ENCODE measurements at places on chromosomes 2 and 18.

- peak; percentile 15 for DNase-seq
Measured at GRCh38 chr2:113700186-113700841, 56.1 kb downstream of the SLC35F5 start.

GRCh38 chr2:1727796-1728474, 16.4 kb downstream of the PXDN start:
- no peak for DNase-seq

DNA sequence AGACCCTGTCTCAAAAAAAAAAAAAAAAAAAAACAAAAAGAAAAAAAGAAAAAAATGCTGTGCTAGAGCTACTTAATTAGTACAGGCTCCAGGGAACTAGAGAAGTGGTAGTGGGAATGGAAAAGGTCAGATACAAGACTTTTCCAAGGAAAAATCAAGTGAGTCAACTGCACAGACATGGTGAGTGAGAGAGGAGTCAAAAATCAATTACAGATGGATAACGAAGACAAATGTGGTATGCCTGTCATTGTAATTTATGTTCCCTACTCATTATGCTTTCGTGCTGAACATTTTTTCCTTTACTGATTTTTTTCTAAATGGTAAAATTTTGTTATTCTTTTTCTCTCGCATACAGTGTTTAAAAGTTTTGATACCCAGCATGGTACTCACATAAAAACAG, 111.5 kb downstream of the MDH1 start:
- no peak for DNase-seq

DNA sequence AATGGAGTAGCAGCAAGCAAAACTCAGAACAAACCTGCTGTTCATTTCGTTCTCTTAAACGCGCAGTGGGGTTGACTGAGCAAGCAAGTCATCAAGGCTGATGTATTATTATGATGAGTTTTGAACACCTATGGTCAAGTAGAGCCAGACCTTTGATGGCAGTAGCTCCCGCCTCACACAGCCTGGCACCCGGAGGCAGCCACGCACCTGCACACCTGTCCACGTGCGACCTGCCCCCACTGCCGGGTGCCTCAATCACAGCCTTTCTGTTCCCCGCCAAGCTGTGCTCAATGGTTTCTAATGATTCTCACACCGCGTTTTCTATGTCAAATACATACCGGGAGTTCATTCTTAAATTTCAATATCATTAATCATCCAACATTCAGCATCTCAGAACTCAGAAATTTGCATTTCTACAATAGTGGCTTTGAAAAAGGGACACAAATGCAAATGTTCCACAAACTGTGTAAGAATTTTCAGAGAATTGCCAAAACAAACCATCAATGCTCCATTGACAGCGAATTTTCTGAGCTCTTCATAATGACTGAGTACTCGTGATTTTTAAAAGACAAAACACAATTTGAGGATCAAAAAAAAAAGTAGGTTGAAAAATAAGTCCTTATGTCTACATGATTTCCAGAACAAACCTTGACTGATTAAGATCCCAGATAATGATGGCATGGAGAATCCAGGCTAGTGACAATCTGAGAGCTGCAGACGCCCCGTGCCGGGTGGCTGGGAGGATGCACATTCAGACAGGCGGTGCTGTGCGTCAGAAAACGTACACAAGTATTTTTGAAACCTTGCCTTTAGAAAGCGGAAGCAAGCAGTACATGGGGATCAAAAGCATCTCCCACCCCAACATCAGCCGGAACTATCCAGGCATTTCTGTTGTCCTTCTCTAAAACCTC, 56.6 kb downstream of the HDAC4 start:
- no peak for DNase-seq

- DNase-seq: no peak
Measured at GRCh38 chr2:223585666-223586065, 16.5 kb downstream of the SCG2 start.

DNA sequence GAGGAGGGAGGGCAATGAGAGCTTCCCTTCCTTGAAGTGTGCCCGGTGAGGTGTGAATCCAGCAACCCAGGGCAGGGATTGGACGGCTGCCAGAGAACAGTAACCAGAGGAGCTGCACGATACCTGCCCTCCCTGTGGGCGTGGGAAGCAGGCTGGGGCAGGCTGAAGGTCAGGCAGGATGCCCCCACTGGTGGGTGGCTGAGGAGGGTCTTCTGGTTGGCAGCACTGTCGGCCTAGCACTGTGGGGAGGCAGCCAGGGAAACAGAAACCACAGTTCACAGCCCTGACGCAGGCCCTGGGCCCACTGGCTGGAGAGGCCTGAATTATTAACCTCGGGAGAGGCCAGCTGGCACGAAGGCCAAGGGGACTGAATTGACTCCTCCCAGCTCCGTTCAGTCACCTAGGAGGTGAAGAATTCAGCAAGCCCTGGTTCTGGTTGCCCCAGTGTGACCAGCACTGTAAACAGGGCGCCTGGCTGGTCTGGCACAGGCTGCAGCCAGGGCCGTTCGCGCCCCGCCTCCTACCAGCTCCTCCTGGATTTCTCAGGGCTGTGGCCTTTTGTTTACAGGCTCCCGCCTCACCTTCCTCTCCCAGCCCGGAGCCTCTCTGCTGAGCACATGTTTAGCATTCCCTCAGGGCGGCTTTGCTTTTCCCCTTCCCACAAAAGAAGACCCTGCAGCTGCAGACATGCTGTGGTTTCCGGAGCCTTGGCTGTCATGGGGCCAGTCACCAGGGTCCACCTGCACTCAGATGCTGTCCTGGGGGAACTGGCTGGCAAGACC, 97.8 kb downstream of the B3GNT2 start:
- DNase-seq: peak; percentile 74

GRCh38 chr18:34771958-34772357, 61.9 kb downstream of the DTNA start:
- DNase-seq: no peak
